ENCODE measurements at places on chromosomes 12 and 14.

DNA sequence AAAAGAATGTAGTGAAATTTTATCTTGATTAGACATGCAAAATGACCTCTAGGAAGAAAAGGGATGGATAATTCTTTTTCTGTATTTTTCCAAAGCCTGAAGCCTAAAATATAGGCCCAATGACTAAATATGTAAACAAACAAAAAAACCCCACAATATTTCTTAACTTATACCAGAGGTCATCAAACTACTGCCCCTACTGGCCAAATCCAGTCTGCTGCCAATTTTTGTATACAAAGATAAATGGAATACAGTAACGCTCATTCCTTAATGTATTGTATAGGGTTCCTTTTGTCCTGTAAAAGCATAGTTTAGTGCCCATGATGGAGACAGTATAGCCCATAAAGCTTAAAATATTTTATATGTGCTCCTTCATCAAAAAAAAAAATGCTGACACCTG, 145.7 kb upstream of the ALG10 start:
- DNase-seq, result no peak

GRCh38 chr14:104599446-104599845, 5.1 kb downstream of the TMEM179 start:
- no peak for DNase-seq

GRCh38 chr12:45216983-45217485, 1.1 kb downstream of the ANO6 start:
- DNase-seq, result no peak

- DNase-seq, result no peak
Observed at GRCh38 chr12:89379148-89379838, 27.0 kb upstream of the DUSP6 start.

DNA sequence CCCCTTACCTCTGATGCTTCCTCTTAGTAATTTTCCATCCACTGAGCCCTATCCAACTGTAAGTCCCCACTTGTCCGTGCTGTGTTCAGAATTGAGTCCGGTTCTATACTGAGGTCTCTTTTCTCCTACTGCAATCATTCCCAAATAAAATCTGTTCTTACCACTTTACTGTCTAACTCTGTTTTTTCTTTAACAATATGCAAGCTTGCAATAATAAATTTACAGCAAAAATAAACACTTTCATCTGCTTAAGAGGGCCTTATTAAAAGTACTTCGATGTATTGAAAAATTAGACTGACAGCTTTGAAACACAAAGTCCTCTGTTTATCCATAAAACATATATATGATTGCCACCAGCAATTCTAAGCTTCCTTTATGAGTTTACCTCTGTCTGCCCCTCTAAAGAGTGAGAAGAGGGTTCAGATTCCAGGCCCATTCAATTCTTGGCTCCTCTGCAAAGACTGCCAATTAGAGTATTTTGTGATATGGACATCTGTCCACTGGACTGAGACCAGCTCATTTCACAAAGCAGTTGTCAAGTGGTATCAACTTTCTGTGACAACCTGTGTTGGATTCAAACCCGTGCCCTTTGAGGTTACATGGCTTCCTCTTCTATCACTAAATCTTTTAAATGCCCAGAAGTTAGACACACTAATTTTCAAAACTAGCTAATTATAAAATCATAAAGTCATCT, 39.9 kb upstream of the G2E3 start:
- no peak for DNase-seq
